ENCODE measurements at places on chromosomes 13 and 19. TPM values are rescaled to one million over a fixed set of nuclear protein-coding genes. Genes with fewer than 3 reads are reported as not detected.
A peak's percentile ranks its signal among the peaks of the same experiment; 100 is the strongest.

- H3K4me1 ChIP-seq, result no peaks in the 10 kb centered on the region
- no peaks in the 10 kb centered on the region for H3K36me3 ChIP-seq
- no peak for ATAC-seq
- H3K27ac ChIP-seq, result no peak overlapping the region
- H3K27me3 ChIP-seq, result peaks cover 100% of the 10 kb centered on the region
- no peak overlapping the region for H3K4me3 ChIP-seq
These were observed 4.4 kb downstream of the CILP2 start for GRCh38 chr19:19542507-19542906.

The TFPT gene
- 14.0 TPM for total RNA-seq

The WTIP gene
- 18.8 TPM for total RNA-seq

The NLRP7 gene
- total RNA-seq, result not detected

DNA sequence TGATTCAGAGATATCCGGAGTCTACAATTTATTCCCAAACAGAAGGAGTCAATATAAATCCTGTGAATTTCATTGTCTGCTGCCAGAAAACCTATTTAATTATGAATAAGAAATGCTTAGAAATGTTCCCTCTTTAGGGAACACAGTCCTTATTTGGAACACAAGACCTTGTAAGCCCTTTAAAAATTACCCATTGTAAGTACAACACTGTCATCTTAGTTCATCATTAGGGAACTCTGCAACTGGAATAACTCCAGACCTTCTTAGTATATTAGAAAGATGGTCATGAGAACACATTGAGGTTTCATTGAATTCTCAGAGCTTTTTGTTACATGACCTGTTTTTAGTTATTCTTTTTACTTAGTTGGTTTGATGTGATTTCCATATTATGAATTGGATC lies 548.5 kb upstream of the KLF12 start:
- H3K27ac ChIP-seq, result no peak overlapping the region
- H3K27me3 ChIP-seq, result no peaks in the 10 kb centered on the region
- no peaks in the 10 kb centered on the region for H3K36me3 ChIP-seq
- H3K4me1 ChIP-seq, result no peaks in the 10 kb centered on the region

GRCh38 chr19:40687525-40688016 lies 2.9 kb downstream of the NUMBL start:
- H3K4me1 ChIP-seq, result no peaks in the 10 kb centered on the region
- H3K36me3 ChIP-seq, result no peaks in the 10 kb centered on the region
- H3K27me3 ChIP-seq, result no peaks in the 10 kb centered on the region

DNA sequence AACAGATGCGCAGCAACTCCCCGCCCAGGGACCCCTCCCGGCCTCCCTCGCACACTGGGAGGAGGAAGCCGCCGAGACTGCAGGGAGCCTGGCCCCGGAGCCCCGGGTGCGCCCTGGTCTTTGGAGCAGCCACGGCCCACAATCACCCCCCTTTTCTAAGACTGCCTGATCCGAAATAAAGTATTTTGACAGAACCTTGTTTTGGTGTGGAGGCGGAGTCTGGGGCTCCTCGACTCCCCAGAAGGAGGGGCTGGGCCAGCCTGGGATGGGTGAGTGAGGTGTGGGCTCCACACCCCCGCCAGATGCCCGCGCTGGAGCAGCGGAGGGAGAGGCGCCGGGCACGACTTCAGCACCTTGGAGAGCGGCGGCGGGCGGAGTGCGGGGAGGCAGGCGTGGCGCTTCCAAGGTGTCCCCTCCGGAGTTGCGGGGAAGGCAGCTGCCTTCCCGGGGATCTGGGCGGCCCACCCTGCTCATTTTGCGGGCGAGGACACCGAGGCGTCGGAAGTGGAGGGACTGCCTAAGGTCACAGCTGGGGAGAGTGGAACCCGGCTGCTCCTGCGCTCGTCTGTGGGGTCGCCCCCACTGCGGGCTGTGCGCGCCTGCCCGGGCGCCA lies 9.4 kb downstream of the SIRT6 start:
- H3K27ac ChIP-seq, result no peak overlapping the region
- ATAC-seq, result peak; percentile 62
- peaks cover 41% of the 10 kb centered on the region for H3K27me3 ChIP-seq
- H3K36me3 ChIP-seq, result no peaks in the 10 kb centered on the region

DNA sequence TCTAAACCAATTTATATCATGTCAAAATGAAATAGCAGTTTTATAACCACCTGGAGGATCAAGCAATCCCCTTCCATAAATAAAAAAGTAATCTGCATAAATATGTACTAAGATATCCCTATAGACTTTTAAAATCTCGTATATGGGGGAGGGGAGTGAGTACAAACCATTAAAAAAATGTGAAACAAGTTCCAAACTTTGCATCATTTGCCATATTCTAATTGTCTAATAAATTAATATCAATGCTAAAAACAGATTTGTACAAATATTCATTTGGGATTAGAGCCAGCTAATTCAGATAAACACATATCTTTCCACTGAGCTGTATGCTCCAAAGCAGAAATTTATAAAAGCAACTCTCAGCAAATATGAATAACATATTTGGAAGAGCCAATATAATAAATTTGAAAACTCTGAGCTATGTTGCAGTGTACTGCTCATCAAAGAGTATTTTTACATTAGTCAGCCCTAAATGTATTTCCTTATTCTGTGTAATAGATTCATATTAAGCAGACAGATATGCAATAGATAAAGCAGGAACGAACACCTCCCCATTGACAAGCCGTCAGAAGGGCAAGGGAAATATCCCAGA lies 970.2 kb downstream of the EFNB2 start:
- H3K27me3 ChIP-seq, result no peaks in the 10 kb centered on the region
- no peaks in the 10 kb centered on the region for H3K36me3 ChIP-seq
- H3K4me1 ChIP-seq, result no peaks in the 10 kb centered on the region
- no peak overlapping the region for H3K4me3 ChIP-seq
- no peak for ATAC-seq

GRCh38 chr19:41515015-41515652 lies 60.8 kb upstream of the CEACAM21 start:
- H3K27ac ChIP-seq, result no peak overlapping the region
- no peaks in the 10 kb centered on the region for H3K4me1 ChIP-seq
- H3K36me3 ChIP-seq, result no peaks in the 10 kb centered on the region
- ATAC-seq, result no peak
- H3K27me3 ChIP-seq, result peaks cover 90% of the 10 kb centered on the region

GRCh38 chr19:48489608-48490216 lies 20.5 kb downstream of the CYTH2 start:
- peaks cover 24% of the 10 kb centered on the region for H3K4me1 ChIP-seq
- H3K27me3 ChIP-seq, result no peaks in the 10 kb centered on the region
- H3K36me3 ChIP-seq, result no peaks in the 10 kb centered on the region
- no peak overlapping the region for H3K27ac ChIP-seq
- no peak for ATAC-seq
- H3K4me3 ChIP-seq, result no peak overlapping the region

- H3K27me3 ChIP-seq, result peaks cover 100% of the 10 kb centered on the region
- H3K4me1 ChIP-seq, result no peaks in the 10 kb centered on the region
- H3K27ac ChIP-seq, result no peak overlapping the region
- no peak for ATAC-seq
These were observed 1.3 kb downstream of the CDX2 start for GRCh38 chr13:27967736-27968315.

GRCh38 chr19:19319732-19320360 lies 463 bp downstream of the SUGP1 start:
- H3K4me1 ChIP-seq, result no peaks in the 10 kb centered on the region
- H3K36me3 ChIP-seq, result no peaks in the 10 kb centered on the region
- no peaks in the 10 kb centered on the region for H3K27me3 ChIP-seq
- H3K4me3 ChIP-seq, result peak overlapping the region; percentile 99
- ATAC-seq, result no peak

The DMKN gene
- 6.0 TPM for total RNA-seq

DNA sequence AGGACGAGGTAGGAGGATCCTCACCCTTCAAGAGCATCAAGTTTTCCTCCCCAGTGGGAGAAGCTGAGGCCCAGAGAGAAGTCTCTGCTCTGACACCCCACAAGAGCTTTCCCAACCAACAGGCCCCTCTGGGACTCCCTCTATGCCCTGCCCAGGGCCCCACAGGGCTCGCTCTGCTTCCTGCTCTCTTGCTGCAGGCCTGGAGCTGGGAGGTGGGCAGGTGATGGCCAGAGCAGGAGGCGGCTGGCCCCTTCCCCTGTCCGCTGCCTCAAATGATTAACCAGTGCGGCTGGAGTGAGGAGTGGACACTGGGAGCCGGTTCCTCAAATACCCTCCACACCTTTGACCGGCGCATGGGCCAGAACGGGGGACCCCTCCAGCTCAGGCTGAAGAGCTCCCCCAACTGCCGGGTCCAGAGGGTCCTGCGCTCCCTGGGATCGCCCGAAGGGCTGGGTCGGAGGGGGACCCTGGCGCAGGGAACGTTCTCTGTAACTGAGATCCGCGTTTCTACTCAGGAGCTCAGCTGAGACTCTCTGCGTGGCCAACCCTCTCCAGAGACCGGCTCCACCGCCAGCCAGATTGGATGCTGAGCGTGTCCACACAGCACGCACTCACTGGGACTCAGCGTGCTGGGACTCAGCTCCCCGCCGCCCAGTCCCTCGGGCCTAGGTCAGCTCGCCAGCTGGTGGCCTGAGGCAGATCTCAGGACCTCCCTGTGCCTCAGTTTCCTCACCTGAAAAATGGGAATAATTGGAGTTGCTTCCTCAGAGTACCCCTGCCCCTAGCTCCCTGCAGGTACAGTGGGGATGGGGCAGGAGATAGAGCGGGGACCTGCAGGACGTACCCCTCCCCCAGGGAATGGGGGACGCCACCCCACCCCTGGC lies 6.7 kb upstream of the ONECUT3 start:
- no peaks in the 10 kb centered on the region for H3K36me3 ChIP-seq
- no peak for ATAC-seq
- no peaks in the 10 kb centered on the region for H3K4me1 ChIP-seq

DNA sequence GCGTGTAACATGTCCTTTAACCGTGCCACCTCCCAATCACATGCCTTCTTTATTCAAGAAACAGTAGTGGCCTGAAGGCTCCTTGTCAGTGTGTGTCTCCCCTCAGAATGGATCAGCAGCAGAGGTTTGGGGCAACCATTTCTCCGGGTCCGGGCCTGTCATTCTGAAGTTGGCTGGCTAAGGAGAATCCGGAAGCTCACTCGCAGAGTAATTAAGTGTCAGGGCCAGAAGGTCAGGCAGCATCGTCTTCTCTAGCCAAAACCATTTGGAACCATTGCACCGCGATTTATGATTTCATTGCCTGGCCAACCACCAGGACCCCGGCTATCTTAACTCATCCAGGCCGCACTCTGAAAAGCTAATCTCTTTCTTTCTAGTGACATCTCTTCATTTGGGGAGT lies 550.8 kb downstream of the EFNB2 start:
- H3K27me3 ChIP-seq, result no peaks in the 10 kb centered on the region
- H3K27ac ChIP-seq, result no peak overlapping the region
- no peak for ATAC-seq
- H3K4me1 ChIP-seq, result no peaks in the 10 kb centered on the region
- no peak overlapping the region for H3K4me3 ChIP-seq
- no peaks in the 10 kb centered on the region for H3K36me3 ChIP-seq

The MBD3L3 gene
- total RNA-seq, result not detected

- peaks cover 65% of the 10 kb centered on the region for H3K4me1 ChIP-seq
- peak; percentile 35 for ATAC-seq
- no peak overlapping the region for H3K4me3 ChIP-seq
- peaks cover 5% of the 10 kb centered on the region for H3K36me3 ChIP-seq
These were observed 16.4 kb downstream of the ZNF574 start for GRCh38 chr19:42092350-42092749.

The LGI4 gene
- 40.5 TPM for total RNA-seq

DNA sequence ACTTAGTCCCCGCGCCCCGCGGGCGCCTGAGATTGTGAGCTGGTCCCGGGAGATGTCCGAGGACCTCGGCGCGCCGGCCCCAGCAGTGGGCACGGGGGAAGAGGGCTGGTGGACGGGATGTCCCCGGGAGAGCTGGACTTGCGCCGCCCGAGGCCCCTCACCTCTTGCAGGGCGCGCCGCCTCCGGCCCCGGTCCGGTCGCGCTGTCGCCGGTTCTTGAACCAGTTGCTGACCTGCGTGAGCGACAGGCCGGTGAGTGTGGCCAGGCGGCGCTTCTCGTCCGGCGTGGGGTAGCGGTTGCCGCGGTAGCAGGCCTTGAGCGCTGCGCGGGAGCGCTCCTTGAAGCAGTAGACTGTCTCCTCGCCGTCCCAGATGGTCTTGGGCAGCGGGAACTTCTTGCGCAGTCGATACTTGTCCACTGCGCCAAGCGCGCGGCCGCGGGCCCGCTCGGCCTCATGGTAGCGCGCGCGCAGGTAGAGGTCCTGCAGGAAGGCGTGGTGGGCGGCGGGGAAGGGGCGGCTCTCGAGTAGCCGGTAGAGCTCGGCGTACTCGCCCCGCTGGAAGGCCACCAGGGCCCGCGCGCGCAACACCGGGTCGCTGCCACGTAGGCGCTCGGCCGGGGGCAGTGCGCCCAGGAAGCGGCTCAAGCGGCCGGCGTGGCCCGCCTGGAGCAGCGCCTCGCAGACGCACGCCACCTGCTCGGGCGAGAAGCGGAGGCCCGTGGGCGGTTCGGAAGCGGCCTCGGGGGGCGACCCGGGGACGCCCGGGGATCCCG lies 984 bp downstream of the SIX5 start:
- peak overlapping the region; percentile 65 for H3K4me3 ChIP-seq
- H3K4me1 ChIP-seq, result peaks cover 3% of the 10 kb centered on the region
- ATAC-seq, result no peak
- no peaks in the 10 kb centered on the region for H3K36me3 ChIP-seq

The SLC10A2 gene
- not detected for total RNA-seq

GRCh38 chr13:27081893-27082679 lies 89.5 kb downstream of the USP12 start:
- H3K27ac ChIP-seq, result no peak overlapping the region
- no peak for ATAC-seq
- H3K27me3 ChIP-seq, result no peaks in the 10 kb centered on the region

The ZMYM2 gene
- 52.0 TPM for total RNA-seq

DNA sequence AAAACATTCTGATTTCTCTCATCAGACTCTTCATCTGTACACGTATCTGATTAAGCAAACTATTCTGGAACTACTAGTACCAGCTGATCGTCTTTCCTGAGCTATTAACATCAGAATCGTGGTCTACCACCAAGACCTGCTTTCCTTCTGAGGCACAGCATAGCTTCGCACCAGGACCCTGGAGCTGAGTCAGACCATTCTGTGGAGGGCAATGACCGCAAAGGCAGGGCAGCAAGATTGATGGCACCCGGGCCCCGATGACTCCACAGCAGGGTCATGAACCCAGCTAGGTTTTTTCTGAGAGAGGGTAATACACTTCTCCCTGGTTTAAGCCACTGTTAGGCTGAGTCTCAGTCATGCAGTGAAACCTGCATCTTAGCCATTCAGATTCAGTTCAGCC lies 158.7 kb upstream of the GPR12 start:
- H3K27ac ChIP-seq, result no peak overlapping the region
- H3K27me3 ChIP-seq, result peaks cover 6% of the 10 kb centered on the region
- no peak overlapping the region for H3K4me3 ChIP-seq
- no peaks in the 10 kb centered on the region for H3K36me3 ChIP-seq
- no peaks in the 10 kb centered on the region for H3K4me1 ChIP-seq

DNA sequence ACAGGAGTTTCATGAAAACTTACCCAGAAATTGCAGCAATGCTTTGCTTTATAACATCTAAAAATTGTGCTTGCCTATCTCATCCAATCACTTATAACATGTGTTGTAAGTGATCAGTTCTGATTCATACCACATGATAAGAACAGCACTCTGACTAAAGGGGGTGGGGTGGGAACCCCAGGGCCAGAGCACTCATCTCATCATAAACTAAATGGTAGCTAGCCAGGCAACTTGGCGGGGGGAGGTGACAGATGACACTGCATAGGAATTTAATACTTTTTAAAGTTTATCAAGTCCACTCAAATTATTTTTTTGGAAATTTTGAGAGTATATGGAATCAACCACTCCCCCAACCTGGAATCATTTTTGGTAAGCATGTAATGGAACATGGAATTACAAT lies 42.1 kb downstream of the FOXO1 start:
- H3K4me3 ChIP-seq, result no peak overlapping the region
- H3K27ac ChIP-seq, result no peak overlapping the region
- no peak for ATAC-seq
- no peaks in the 10 kb centered on the region for H3K27me3 ChIP-seq
- peaks cover 13% of the 10 kb centered on the region for H3K4me1 ChIP-seq

The GPC5 gene
- 0.47 TPM for total RNA-seq
